ENCODE measurements at places on chromosomes 2 and 18.

GRCh38 chr2:107132070-107132469, 246.1 kb upstream of the ST6GAL2 start:
- peak; percentile 23 for DNase-seq

- DNase-seq = no peak
These were observed 101.8 kb upstream of the MAP2 start for GRCh38 chr2:209322041-209322440.

DNA sequence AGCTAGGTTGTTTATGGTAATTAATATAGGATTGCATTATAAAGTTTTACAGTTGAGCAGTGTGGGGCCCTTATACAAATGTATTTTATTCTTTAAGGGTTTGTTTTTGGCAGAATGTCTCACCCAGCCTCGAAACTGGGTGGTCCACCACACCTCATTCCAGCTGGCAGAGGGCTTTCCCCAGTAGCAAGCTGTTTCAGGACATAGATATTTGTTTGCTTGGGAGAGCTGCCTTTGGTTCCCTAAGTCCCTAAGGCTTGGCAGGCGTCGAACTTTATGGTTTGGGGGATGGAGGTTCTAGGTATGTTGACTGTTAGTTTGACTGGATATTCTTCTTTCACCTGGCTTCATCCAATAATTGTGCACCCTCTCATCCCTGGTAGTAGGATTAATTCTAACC, 205.9 kb downstream of the KCNS3 start:
- DNase-seq = no peak

DNA sequence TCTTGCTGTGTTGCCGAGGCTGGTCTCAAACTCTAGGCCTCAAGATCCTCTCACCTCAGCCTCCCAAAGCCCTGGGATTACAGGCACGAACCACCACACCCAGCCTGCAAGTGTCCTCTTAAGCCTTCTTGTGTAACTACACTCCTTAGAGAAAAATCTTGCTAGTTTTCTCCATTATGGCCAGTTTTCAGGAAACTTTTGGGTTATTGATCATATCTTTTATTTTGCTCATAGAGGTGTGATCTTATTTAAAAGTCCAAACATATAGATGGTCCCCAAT, 2.4 kb downstream of the SOCS6 start:
- DNase-seq = no peak

DNA sequence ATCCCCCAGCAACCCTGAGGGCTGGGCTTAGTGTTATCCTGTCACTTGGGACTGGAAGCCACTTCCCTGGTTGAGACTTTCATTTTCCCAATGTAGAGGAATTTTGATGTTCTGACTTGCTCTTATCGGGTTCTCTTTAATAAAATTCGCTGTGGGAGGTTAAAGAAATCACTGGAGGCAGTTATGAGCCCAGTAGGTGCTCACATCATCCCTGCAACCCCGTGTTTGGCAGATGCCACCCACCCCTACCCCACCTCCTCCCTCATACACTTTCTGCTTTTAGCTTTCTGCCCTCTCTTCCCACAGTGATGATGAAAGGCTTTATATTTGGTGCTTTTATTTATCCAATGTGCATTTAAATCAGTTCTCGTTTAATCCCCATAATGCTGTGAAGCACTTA, 106.6 kb downstream of the MAPK4 start:
- no peak for DNase-seq
